Activated effector memory CD4-positive, alpha-beta T cell treated with anti-CD3 and anti-CD28 coated beads, Interleukin-2, amount 50 U/mL, for 16 hours (primary cell): ENCODE measurements at places on chromosomes 3 and 15.

DNA sequence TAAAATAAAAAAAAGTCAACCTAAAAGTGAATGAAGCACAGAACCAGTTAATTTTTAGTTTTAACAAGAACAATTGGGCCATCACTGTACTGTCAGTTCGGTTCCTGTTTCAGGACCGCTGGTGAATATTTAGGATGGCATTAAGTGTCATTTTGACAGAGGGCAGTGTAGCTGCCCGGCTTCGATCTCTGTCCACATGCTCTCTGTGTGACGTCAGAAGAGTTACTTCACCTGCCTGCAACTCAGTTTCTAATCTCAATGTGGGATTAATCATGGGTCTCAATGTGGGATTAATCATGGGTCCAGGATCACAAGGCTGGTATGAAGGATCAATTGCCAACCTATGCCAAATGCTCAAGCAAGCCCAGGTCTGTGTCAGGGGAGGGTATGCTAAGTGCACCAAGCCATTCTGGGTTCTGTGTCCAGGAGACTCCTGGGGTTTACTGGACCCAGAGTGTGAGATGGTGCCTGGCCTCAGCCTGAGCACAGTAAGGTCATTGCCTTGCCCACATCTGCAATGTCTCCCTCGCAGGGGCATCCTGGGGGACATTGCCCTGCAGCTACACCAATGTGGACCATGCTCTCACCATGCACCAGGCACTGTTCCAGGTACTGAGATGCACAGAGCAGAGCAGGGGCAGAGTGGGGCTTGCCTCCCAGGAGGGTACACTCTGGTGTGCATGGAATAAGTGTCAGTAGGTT, 8.1 kb downstream of the GABRA5 start:
- no peak for DNase-seq

DNA sequence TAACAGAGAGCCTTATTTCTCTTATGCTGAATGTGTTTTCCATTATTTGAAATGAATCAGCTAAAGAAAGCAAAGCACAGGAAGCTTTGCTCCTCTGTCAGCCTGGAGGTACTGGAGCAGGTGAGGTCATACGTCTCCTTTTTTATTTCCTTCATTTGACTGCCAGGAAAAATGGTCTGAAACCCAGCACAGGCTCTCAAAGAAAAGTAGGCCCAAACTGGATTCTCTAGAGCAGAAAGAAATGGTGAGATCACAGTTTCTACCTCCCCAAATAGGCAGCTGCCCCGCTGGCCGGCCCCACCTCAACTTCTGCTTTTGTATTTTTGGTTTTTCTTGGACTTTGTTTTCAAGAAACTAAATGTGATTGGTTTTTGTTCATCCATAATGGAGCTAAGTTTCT, 95.1 kb downstream of the RPL39L start:
- peak; percentile 22 for DNase-seq

- DNase-seq, result no peak
Measured at GRCh38 chr3:149529099-149529498, 54.6 kb downstream of the TM4SF4 start.

DNA sequence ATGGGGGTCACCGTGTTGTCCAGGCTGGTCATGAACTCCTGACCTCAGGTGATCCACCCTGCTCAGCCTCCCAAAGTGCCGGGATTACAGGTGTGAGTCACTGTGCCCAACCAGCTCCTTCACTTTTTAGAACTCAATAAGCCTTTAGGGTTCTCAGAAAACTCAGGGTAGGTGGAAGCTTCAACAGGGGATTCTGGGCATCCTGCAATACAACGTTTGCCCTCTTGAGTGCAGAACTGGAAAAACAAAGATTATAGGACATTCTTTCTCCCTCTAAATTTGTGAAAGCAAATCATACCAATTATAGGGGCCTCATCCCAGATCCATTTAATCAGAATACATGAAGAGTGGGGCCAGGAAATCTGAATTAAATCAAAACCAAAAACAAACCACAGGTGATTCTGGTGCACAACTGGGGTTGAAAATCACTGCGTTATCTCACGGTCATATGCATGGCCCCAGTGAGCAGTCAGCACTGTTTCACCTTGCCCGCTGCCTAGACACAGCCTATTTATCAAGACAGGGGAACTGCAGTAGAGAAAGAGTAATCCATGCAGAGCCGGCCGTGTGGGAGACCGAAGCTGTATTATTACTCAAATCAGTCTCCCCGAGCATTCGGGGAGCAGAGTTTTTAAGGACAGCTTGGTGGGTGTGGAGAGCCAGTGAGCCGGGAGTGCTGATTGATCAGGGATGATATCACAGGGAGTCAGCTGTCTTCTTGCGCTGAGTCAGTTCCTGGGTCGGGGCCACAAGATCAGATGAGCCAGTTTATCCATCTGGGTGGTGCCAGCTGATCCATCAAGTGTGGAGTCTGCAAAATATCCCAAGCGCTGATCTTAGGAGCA, 58.4 kb downstream of the TMEM44 start:
- no peak for DNase-seq

GRCh38 chr3:115233021-115233420, 85.9 kb upstream of the ZBTB20 start:
- no peak for DNase-seq

DNA sequence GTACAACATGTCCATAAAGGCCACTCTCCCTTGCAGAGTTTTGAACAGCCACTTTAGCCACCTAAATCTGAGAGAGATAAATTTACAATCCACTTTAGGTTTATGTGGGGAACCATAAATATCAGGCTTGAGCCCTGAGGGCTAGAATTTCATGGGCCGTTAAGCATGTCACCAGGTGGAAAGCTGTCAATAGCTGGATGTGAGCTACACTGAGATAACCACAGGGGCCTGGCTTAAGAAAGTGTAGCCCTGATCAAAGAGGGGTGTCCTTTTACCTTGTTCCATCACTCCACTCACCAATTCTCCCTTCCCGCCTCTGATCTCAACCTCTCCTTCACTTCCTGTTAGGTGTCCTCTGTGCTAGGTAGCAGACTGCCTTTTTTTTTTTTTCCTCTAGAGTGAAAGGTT, 172.8 kb upstream of the ICE2 start:
- DNase-seq, result no peak

DNA sequence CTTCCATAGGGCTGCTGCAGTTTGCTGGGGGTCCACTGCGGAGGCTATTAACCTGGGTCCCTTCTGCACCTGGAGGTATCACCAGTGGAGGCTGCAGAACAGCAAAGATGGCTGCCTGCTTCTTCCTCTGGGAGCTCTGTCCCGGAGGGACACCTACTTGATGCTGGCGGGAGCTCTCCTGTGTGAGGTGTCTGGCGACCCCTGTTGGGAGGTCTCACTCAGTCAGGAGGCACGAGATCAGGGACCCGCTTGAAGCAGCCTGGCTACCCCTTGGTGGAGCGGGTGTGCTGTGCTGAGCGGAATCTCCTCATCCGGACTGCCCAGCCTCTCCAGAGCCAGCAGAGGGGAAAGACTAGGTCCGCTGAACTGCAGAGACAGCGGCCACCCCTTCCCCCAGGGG, 56.0 kb upstream of the CTXND1 start:
- no peak for DNase-seq

GRCh38 chr15:67792250-67792942, 32.9 kb upstream of the SKOR1 start:
- no peak for DNase-seq

GRCh38 chr3:50390508-50391224, 31.3 kb upstream of the TMEM115 start:
- no peak for DNase-seq

GRCh38 chr3:14877469-14877868, 58.7 kb downstream of the FGD5 start:
- peak; percentile 13 for DNase-seq

- no peak for DNase-seq
Measured at GRCh38 chr15:63729115-63729884, 104.4 kb downstream of the HERC1 start.

DNA sequence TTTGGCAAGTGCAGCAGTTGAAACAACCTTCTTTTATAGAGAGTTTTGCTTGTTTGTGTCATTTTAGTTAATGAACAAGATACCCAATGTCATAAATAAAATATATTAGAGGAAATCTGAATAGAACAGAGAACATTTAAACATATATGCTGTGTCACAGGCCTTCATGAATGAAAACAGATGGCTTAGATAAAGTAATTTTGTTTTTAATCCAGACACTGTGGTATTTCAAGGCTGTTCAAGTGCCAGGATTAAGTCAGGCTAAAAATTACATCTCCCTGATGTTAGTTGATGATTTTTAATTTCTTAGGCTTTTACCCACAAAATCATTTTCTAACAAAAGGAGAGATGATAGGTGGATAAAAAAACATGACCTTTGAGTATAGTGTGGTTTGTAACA, 4.9 kb upstream of the ACKR4 start:
- DNase-seq, result no peak

- no peak for DNase-seq
Measured at GRCh38 chr3:171809611-171809860, 747 bp downstream of the PLD1 start.

- DNase-seq, result no peak
Measured at GRCh38 chr3:44892689-44893088, 18.3 kb downstream of the TGM4 start.

DNA sequence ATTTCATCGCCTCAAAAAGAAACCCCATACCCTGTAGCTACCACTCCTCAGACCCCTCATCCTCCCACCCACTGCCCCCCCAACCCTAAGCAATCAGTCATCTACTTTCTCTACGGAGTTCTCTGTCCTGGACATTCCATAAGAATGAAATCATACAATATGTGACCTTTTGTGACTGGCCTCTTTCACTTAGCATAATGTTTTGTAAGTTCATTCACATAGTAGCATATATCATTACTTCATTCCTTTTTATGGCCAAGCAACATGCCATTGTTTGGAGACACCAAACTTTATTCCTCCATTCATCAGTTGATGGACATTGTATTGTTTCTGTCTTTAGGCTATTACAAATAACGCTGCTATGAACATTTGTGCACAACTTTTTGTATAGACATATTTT, 64.2 kb downstream of the TNIK start:
- DNase-seq, result no peak
